Left forelimb (tissue), 1 donor: ENCODE measurements at places on chromosomes 1 and 21.
A peak's percentile ranks its signal among the peaks of the same experiment; 100 is the strongest.

DNA sequence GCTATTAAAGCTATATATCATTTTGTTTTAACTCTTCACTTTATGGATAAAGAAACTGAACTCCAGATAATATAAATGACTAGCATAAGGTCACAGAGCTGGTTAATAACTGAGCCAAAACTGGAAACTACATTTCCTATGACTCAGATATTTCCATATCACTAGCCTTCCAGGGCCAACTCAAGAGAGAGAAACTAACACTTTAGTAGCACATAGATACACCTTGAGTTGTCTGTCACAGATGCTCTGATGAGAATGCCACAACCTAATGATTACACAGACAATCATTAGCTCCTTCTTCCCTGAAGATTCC lies 40.7 kb downstream of the NME7 start:
- no peak for DNase-seq

- DNase-seq = no peak
Observed at GRCh38 chr1:59680044-59680443, 134.7 kb upstream of the HOOK1 start.

- DNase-seq = no peak
Observed at GRCh38 chr21:33695813-33696212, 53.5 kb downstream of the ITSN1 start.

DNA sequence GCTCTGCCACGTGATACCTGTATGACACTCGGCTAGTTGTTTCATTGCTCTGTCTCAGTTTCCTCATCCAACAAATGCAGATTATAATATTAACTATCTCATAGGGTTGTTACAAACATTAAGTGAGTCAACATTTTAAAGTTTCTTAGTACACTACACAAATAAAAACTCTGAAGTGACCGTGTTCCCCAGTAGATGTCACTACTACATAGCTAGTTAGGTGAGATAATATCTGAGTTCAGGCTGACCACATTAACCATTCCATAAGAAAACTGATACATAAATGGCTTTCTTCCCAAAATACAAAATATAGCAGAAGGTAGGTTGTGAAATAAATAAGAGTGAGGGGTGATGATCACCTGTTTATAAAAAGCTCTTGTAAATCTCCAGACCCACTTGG lies 214.1 kb downstream of the NUF2 start:
- no peak for DNase-seq

DNA sequence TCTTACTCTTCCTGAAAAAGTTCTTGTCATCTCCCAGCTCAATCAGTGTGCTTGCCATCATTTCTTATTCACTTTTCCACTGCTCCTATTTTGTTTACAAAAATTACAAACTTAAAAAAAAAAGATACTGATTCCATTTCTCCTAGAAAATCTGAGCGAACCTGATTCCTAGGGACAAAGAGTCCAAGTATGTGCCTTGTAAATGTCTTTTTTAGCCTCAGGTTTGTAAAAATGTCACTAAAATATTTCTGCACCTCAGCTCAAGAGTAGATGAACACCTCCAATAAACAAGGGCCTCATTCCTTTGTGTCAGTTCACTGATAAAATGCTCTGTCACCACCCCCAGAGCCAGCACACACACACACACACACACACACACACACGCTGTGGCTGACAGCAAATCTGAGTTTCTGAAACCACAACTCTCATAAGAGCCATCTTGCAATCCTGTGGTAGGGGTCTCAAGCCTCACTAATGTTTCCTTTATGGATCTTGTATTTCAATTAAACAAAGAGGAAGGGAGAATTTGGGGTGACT lies 299.2 kb downstream of the PBX1 start:
- no peak for DNase-seq

GRCh38 chr21:34260277-34261008 lies 103.4 kb upstream of the KCNE2 start:
- DNase-seq = no peak

- no peak for DNase-seq
Observed at GRCh38 chr1:3987669-3988235, 87.7 kb upstream of the C1orf174 start.

DNA sequence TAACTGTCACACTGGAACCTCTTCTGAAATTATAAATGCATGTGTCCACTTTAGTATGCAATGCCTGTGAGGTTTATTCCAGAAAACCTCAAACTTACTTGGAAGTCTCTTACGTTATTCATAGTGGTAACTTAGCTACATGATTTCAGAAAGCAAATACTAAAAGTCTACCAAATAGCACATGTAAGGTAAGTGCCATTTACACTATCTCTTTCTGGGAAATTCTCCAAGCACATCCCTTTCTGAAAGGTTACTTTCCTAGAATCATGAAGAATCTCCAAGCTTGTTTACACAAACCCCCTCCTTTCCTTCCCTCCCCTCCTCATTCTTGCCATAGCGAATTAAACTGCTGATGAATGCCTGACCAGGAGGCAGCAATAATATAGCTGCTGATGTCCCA lies 42.5 kb downstream of the RAB3GAP2 start:
- no peak for DNase-seq

GRCh38 chr1:153880962-153881361 lies 41.8 kb downstream of the GATAD2B start:
- DNase-seq = peak; percentile 90

GRCh38 chr1:200907611-200908097 lies 13.0 kb downstream of the INAVA start:
- no peak for DNase-seq

DNA sequence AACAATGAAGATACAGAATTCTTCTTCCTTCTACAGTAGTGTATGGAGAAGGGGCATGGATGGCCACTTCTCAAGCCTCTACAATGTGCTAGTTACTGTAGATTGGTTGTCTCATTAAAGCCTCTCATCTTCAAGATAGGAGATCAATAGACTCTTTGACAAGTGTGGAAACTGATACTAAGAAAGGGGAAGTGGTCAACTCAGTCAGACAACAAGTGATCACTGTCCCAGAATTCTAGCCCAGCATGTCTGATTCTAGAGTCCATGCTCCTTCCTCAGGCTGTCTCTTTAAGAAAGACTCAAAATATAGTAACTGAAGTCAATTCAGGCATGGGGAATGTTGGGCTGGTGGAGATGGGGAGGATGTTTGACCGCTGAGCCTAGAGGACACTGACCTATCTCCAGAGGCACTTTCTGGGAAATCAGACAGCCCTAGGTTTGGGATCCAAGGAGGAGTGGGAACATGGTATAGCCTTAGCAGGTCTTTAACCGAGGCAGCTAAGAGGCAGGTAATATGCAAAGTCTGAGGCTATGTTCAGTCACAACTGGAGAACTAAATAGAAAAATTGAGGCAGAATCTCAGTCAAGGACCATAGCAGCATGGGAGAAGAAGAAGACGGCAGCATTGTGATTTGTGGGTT lies 39.3 kb upstream of the EYA3 start:
- DNase-seq = no peak

DNA sequence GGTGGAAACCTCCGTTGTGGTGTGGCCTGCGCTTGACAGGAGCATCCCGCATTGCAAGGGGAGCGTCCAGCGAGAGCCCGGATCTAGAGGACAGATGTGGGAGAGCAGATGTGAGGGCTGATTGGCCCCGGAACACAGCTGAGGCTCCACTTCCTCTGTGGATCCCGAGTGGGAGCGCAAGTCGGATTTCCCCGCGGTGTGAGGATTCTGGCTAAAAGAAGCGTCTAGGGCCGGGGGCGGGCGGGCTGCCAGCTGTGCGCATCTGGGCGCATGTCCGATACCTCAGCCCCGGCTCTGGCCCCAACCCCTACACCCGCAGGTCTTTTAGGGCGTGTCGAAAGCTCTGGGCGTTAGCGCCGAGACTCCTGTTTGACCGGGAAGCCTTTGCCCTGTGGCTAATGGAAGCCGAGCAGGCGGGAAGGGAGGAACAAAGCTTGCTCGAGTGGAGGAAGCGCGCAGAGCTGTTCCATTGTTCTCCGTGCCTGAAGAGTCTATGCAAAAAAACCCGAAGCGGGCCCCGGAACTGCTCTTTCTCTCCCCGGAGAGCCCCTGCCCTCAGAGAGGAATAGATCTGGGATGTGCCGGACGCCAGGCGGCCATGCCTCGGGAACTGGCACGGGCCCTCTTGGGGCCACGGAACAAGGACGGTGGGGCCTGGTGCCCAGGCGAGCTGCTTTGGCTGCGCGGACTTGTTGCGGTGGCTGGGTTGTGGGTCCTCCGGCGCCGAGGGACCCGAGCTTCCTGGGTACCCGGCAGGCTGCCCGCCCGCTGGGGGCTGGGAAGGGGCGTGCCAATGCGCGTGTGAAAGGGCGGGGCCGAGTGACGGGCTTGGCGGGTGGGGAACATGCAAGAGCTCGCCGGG lies 111.1 kb downstream of the NAV1 start:
- DNase-seq = peak; percentile 88

DNA sequence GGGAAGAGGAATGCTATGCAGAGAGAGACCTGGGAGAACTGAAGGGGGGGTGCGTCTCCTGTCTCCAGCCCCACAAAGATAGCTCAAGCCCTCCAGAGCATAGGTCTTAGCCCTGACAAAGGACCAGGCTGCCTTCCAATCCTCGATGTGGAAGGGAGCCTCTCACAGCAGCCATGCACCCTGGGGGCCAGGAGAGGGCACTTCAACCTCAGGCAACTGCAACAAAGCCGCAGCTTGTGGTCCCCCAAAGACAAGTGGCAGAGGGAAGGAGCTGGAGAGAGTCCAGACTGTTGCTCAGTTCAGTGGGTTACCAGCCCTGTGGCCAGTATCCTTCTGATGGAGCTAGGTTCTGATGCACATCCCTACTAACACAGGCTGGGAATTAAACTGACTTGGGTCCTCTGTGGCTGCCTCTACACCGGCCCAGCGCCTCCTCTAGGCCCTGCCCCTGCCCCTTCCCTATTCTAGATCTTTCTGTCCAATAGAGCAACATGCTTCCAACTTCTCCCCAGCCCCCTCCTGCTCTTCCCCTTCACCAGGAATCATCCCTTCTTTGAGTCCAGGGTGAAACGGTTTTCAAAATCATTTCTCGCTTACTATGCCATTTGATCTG lies 100.7 kb upstream of the SPATA6 start:
- no peak for DNase-seq

DNA sequence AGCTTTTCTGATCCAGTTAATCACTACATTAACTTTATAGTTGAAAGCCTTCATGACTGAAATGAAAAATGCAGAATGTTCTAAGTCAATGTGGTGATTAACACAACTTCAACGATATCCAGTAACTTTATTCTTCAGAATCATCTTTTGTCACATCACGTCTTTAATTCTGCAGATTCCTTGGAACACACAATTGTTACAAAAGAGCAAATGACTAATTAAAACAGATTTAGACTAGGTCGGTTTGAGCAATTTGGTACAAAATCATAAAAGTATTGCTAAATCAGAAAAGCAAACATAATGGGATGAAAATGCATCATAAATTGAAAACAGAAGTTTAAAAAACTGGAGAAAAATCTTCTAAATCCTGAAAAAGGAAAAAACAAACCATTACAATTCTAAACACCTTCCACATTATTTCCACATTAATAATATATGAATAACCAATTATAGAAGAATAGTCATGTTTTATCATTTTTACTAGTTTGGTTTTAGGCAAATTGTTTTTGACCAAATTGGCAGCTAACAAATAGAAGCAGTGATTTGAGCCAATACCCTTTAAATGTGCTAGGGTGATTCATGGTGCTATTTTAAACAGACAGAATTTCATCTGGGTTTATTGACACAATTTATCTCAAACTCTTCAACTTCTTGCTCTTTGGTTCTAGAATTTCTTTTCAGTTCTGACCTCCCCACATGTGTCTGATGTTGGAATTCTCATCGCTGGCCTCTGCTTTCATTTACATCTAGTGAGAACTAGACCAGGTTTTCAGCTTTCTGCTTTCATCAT lies 468.1 kb upstream of the PTBP2 start:
- no peak for DNase-seq

DNA sequence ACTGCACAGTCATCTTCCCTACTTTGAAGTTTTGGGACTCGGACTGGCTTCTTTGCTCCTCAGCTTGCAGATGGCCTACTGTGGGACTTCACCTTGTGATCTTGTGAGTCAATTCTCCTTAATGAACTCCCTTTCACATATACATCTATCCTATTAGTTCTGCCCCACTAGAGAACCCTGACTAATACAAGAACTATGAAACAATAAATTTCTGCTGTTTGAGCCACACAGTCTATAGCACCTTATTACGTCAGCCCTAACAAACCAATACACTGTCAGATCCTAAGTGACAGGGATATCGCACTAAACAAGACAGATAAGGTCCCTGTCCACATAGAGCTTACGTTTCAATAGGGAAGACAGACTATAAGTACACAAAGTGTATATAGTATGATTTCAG lies 120.1 kb downstream of the PLPP3 start:
- no peak for DNase-seq

DNA sequence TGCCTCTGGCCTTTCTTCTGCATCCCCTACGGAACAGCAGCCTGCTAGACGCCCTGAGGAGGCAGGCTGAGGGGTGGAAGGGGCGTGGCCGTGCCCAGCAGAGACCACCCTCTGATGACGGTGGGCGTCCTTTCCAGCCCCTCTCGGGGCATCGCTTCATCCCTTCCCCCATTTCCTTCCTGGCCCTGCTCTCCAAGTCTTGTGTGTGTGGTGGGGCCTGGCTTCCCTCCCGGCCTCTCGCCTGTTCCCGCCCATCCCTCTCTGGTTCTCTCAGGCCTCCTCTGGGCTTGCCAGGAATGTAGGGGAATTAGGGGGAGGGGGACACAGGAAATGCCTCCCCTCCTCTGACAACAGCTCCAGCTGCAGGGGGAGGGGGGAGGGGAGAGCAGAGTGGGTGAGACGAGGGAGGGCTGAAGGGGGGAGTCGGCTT lies 51.1 kb downstream of the SKI start:
- DNase-seq = peak; percentile 94

GRCh38 chr1:44786138-44786840 lies 1.7 kb downstream of the BEST4 start:
- DNase-seq = peak; percentile 82

- DNase-seq = no peak
Observed at GRCh38 chr1:55107101-55107500, 67.8 kb downstream of the PCSK9 start.
